ENCODE measurements at places on chromosomes 2 and 18. TPM values are rescaled to one million over a fixed set of nuclear protein-coding genes. Genes with fewer than 3 reads are reported as not detected.

Gene MAPRE3
- total RNA-seq = 49.6 TPM

Gene CAD
- total RNA-seq = 35.5 TPM

Gene IL1R2
- 8.2 TPM for total RNA-seq

Gene MLPH
- 16.5 TPM for total RNA-seq

Gene EPAS1
- total RNA-seq = 163 TPM

Gene HJURP
- not detected for total RNA-seq

Gene DOCK10
- 17.9 TPM for total RNA-seq

Gene RNF144A
- total RNA-seq = 103 TPM

Gene IL18RAP
- total RNA-seq = 0.29 TPM

Gene SLC5A7
- total RNA-seq = not detected

Gene CRIM1
- 57.4 TPM for total RNA-seq

Gene DCDC2C
- total RNA-seq = not detected

Gene GKN1
- not detected for total RNA-seq

Gene FABP1
- 1.8 TPM for total RNA-seq

Gene SMYD5
- 5.9 TPM for total RNA-seq

Gene KIF1A
- total RNA-seq = not detected

Gene NGEF
- total RNA-seq = 3.6 TPM

Gene DAPL1
- total RNA-seq = not detected

Gene GPR35
- total RNA-seq = 1.7 TPM

Gene ACKR3
- 11.8 TPM for total RNA-seq

Gene FOXI3
- not detected for total RNA-seq

Gene MCEE
- 9.5 TPM for total RNA-seq

Gene CCT4
- total RNA-seq = 88.4 TPM

Gene ASB18
- not detected for total RNA-seq

Gene PSME4
- total RNA-seq = 80.9 TPM

Gene LIMS3
- total RNA-seq = not detected

Gene MBP
- total RNA-seq = 25.2 TPM
